ENCODE measurements at places on chromosomes 6 and 20.

- no peak for DNase-seq
Measured at GRCh38 chr20:53922901-53923314, 147.5 kb downstream of the BCAS1 start.

DNA sequence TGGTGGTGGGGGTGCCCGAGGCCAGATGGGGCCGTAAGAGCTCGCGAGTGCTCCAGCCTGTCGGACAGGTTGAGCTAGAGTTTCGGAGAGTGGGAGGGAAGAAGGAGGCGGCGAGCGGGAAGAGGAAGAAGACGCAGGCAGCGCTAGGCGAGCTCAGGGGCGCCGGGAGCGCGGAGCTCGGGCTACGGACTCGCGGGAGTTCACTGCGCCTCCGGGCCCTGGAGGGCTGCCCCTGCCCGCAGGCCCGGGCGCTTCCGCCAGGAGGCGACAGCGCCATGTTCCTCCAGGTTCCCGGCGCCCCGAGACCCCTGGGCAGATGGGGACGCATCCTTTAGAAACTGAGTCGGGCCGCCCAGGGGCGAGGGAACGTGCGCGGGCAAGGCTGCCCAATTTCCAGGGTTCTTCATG lies 984 bp downstream of the TFAP2C start:
- no peak for DNase-seq

DNA sequence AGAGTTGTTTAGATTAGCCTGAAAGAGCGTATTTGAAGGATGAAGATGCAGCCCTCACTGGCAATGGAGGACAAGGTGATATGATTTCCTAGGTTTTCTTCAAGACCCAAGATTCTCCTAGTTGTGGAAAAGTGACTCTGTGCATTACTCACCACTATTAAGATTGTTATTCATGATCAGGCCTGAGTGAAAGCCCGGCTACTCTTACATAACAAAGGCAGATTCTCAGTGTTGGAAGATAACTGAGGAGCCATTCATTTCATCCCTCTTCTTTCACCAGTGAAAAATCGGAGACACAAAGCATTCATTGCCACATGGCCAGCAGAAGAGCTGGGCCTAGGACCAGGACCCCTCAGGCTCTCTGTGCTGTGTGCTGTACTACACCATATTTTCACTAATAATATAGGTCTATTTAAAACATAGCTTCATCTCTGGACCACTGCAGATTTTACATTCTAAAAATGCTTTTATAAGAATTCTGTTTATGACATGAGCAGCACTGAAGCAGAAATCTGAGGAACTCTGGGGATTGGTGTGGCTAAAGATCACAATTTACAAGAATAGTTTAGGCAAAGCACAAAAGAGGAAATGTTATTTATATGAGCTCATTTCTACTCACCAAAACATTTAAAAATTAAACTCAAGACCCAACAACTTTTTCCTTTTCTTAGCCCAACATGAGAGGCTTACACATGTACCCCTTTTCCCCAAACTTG lies 181.9 kb upstream of the CCN2 start:
- DNase-seq: no peak

DNA sequence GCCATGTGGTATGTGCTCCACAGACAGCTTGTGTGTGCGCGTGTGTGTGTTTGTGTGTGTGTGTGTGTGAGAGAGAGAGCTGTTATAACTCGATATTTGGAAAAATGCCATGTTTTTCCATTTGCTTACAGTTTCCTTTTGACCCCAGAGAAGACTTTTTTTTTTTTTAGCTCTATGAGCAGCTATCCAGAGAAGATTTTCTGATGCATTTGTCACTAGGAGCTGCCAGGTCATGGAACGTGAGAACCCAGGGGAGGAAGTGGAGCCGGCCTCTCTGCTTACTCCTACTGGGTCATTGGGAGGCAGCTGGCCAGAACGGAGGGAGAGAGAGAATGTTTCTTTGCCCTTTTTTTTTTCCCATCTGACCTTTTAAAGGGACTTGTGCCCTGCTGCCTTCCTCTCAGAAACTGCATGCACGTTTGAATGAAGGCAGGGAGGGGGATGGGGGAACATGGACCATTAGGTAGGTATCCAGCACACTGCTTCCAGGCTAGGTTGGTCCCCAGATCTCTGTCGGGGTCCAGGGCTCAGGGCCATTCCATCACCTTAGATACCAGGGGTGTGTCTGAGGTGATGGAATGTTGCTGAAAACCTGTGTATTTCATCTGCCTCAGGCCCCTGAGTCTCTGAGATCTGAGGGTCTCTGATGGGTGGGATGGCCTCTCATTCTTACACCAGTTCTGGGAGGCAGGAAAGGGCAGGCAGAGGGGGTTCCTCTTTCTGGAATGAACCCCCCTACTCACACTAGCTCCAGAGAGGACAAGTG lies 11.2 kb upstream of the MRPS18A start:
- DNase-seq: no peak

- DNase-seq: no peak
Measured at GRCh38 chr6:149134511-149134933, 183.0 kb upstream of the TAB2 start.

GRCh38 chr6:119360262-119360915 lies 10.8 kb upstream of the MAN1A1 start:
- DNase-seq: no peak

All from activated naive CD8-positive, alpha-beta T cell treated with anti-CD3 and anti-CD28 coated beads, Interleukin-2, amount 50 U/mL, for 16 hours (primary cell).